ENCODE measurements at places on chromosomes 5 and 9.
A peak's percentile ranks its signal among the peaks of the same experiment; 100 is the strongest.

GRCh38 chr5:82068723-82069122 is 96.9 kb downstream of the ATG10 start:
- no peaks in the 10 kb centered on the region for H3K27me3 ChIP-seq
- ATAC-seq, result no peak
- no peak overlapping the region for H3K27ac ChIP-seq
- peak overlapping the region; percentile 34 for H3K4me3 ChIP-seq
- H3K36me3 ChIP-seq, result no peaks in the 10 kb centered on the region

DNA sequence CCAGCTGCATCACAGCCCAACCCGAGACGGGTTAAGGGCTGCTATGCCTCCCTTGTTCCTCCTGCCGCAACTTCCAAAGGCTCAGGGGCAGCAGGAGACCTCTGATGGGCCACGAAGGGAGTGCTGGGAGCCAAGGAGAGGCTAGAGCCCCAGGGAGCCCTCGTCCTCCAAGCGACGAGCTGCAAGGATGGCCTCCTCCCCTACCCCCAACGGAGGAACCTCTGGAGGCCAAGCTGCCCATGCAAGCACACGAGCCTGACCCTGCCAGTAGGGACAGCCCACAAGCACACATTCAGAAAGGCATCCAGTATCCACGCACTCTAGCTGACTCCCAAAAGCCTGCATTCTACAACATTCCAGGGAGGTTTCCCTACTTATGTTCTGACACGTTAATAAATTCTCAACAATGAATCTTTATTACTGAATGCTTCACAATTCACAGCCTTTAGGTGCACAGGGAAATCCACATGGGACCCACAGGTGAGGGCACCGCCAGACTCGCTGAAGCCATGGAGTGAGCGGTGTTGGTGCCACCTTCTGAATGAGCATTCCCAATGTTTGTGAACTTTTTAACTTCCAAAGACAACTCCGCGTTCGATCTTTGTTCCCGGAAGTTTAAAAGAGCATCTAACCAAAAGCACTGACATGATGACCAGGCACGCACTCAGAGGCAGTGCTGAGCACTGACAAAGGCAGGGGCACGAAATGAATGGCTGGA is 28.7 kb downstream of the IPPK start:
- H3K36me3 ChIP-seq, result peaks cover 96% of the 10 kb centered on the region
- no peaks in the 10 kb centered on the region for H3K4me1 ChIP-seq
- H3K27ac ChIP-seq, result no peak overlapping the region

- no peak overlapping the region for H3K27ac ChIP-seq
- H3K4me3 ChIP-seq, result no peak overlapping the region
- ATAC-seq, result no peak
- peaks cover 4% of the 10 kb centered on the region for H3K27me3 ChIP-seq
These were observed 111.8 kb downstream of the EFNA5 start for GRCh38 chr5:107558823-107559375.

- H3K27ac ChIP-seq, result peak overlapping the region; percentile 93
- H3K4me1 ChIP-seq, result peaks cover 18% of the 10 kb centered on the region
- peak; percentile 82 for ATAC-seq
- no peaks in the 10 kb centered on the region for H3K27me3 ChIP-seq
- peak overlapping the region; percentile 94 for H3K4me3 ChIP-seq
These were observed 601 bp downstream of the NNT start for GRCh38 chr5:43603344-43604217.

DNA sequence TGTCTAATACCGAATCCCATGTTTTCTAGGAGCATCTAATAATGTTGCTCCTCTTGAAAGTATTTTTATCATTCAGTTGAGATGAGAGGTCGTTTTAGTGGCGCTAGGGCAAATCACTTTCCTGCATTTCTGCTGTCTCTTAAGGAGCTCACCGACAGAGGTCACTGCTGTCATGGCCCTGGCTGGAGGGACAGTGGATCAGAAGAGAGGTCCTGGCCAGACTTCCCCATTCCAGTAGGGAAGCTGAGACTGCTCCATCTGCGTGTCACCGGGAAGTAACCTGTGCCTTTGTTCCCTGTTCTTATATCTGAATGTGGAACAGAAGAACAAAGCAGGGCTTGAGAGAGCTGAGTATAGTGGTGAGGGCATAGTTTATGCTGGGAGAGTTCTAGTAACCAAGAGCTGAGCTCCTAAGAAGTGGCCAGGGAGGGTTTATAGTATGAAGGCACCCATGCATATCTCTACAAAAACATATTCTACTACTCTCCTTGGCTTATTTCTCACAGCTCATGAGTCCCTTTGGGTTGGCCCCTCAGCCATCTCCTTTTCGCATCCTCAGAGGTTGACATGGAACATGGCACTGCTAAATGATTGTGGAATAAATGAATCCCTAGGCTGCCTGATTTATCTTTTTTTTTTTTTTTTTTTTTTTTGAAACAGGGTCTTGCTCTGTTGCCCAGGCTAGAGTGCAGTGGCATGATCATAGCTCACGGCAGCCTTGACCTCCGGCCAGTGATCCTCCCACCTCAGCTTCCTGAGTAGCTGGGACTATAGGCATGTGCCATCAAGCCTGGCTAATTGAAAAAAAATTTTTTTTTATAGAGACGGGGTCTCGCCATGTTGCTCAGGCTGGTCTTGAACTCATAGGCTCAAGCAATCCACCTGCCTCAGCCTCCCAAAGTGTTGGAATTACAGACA is 27.2 kb downstream of the ATP6V0E1 start:
- peak overlapping the region; percentile 71 for H3K27ac ChIP-seq
- no peak for ATAC-seq
- peaks cover 26% of the 10 kb centered on the region for H3K36me3 ChIP-seq
- peak overlapping the region; percentile 34 for H3K4me3 ChIP-seq

Data from activated T-helper 17 cell treated with anti-CD3 and anti-CD28 coated beads, Interleukin-2, amount 50 U/mL, for 72 hours (primary cell).